Activated CD4-positive, alpha-beta T cell treated with anti-CD3 and anti-CD28 coated beads, Interleukin-2, amount 10 ng/mL, durations not matched to agents 7 days and 5 days (primary cell): ENCODE measurements at places on chromosomes 6 and 20. TPM values are rescaled to one million over a fixed set of nuclear protein-coding genes. Genes with fewer than 3 reads are reported as not detected.

The BIRC7 gene
- not detected for total RNA-seq

The HEY2 gene
- total RNA-seq, result not detected

The ZSCAN31 gene
- total RNA-seq, result 0.56 TPM

The TFAP2D gene
- not detected for total RNA-seq
